ENCODE measurements at places on chromosomes 11 and 22.

DNA sequence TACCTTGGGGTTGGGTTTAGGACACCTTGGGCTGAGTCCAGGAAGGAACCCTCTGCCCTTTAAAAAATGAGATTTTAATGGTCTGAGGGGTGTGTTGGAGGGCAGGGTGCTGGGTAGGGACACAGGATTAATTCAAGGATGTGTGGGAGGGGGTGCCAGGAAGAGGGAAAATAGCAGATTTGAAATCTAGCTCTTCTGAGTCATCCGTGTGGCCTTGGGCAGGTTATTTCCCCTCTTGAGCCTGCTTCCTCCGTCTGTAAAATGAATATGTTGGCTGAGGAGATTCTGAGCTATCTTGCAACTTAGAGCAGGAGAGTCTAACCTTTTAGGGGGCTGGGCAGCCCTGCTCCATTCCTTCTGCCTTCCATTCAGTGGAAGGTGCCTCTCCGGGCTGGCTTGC, 3.0 kb downstream of the TSPAN18 start:
- DNase-seq = no peak

GRCh38 chr11:21944577-21944976, 248.3 kb upstream of the ANO5 start:
- DNase-seq = no peak

- DNase-seq = no peak
Measured at GRCh38 chr11:10441652-10442503, 13.2 kb upstream of the AMPD3 start.

DNA sequence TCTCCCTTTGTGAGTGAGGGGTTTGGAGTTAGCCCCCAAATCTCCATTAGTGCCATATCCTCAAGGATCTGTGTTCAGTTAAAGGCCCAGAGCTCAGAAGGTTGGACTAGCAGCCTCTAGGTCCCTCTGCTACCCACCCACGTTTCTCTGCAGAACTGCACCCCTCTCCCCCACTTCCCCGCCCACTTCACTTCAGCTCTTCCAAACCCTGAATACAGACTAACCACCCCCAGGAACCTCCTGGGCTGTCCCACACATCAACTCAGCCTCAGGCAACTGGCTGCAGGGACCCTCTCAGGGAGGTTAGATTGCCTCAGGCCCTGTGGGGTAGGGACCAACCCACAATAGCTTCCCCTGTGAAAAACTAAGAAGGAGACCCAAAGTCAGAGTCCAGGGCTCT, 840 bp downstream of the VPREB3 start:
- no peak for DNase-seq

- DNase-seq = no peak
Measured at GRCh38 chr11:66880496-66881450, 23.9 kb downstream of the LRFN4 start.

DNA sequence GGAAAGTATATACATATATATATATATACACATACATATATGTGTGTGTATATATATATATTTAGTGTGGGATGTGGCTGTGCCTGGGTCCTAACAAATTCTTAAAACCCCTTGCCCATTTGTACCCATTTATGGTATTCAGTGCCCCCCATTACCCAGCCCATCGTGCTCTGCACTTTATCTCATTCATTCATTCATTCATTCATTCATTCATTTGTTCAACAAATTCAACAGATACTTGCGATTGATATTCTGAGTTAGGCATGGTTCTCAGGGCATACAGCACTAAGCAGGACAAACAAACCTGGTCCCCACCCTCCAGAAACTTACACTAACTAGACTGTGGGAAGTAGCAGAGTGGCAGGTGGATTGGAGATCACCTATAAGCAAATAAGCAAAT, 56.6 kb upstream of the LMO2 start:
- DNase-seq = no peak

DNA sequence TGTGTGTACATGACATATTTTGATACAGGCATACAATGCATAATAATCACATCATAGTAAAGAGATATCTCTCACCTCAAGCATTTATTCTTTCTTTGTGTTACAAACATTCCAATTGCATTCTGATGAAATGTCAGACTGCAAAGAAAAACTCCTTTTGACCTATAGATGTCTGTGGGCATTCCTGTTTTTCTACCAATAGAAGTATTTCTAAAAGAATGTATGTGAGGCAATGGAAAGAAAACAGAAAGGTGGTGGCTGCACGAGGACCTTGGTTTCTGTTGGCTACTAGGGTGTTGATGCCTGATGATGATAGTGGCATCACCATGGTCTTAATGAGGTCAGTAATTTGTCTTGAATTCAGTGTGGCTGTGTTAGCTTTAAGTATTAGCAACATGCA, 137.0 kb upstream of the ANO3 start:
- no peak for DNase-seq

DNA sequence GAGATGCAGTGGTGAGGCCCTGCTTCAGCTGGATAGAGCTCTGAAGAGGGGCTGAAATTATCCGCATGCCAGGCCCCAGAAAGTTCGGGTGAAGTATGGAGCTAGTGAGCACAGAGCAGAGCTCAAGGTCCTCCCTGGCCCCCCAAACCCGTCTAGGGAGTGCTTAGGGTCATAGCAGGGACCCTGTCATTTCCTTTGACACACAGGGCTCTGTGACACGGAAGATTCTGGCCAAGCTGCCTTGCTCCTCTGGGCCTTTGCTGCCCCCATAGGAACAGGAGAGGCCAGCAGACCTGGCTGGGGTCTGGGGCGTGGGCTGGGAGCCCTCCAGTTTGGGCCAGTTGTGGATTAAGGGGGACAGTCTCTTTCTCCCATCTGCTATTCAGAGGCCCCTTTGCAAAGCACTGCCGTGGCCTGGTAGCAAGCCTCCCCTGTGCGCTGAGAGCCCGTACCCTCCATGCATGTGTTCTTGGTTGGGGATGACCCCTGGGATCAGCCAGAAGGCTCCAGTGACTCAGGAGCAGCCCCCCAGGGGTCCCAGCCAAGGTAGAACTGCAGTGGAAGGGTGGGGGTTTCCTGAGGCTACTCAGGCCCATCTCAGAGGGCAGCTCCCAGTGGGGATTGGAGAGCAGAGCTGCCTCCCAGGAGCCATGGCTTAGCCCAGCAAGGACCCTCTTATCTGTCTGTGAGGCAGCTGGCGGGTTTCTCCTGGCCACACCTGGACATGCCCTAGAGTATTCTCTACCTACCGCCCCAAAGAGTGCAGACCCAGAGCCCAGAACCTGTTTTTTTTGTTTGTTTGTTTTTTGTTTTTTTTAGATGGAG, 42.3 kb downstream of the RNF141 start:
- no peak for DNase-seq

DNA sequence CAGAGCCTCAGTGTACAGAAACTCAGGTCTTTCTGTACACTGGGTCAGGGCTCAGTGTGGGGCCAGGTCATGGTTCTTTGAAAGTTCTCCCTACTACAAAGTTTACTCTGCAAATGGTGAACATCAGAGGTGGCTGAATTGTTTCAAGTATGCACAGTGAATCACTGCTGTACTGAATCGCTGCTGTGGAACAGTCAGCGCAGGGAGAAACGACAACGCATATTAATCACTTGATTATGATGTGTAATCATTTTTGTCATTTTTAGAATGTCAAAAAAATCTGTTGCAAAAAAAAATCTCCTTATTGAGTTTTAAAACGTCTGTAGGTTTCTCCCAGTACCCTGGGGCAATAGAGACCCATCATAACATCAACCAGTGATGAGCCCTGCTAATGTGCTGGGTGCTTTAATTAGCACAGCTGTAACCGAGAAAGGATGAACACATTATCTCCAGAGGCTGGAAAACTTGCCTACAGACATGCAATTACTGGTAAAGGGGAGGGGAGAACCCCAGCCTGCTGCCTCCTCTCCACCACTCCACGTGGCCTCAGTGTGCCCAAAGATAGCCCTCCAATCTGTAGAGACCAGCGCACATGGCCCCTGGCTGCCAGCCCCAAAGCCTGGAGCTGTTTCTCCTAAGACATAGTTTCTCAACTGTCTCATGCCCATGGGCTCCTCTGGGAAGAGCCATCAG, 12.8 kb downstream of the ARRB1 start:
- no peak for DNase-seq

GRCh38 chr22:19543970-19544708, 19.9 kb upstream of the CLDN5 start:
- DNase-seq = no peak

DNA sequence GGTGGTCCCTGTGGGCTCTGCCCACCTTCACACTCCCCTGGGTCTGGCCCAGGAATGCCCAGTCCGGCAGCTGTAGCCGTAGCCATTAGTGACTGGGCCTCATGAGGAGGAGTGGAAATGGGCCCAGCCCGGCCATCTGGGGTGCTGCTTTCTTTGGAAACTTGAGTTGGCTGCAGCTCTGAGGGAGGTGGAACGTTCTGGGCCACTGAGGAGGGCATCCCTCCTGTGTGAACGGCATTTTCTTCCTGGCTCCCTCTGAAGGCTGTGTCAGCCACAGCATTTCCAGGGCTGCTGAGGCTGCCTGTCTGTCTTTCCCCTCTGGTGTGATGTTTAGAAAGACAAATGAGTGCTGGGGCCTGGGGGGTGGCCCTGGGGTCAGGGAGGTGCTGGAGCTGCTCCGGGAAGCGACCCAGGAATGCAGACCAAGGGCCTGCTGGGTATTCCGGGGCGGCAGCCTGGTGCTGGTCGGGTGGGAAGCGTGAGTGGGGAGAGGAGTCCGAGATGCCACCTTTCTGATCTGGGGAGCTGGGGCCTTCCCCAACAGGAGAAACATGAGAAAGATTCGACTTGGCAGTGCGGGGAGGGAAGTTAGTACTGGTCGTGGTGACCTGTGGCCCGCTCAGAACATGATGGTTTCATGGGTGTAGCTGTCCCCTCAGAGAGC, 27.1 kb downstream of the PTDSS2 start:
- no peak for DNase-seq

- no peak for DNase-seq
Measured at GRCh38 chr22:43002202-43002586, 12.8 kb downstream of the PACSIN2 start.

GRCh38 chr22:17601031-17601430, 27.5 kb downstream of the ATP6V1E1 start:
- no peak for DNase-seq

DNA sequence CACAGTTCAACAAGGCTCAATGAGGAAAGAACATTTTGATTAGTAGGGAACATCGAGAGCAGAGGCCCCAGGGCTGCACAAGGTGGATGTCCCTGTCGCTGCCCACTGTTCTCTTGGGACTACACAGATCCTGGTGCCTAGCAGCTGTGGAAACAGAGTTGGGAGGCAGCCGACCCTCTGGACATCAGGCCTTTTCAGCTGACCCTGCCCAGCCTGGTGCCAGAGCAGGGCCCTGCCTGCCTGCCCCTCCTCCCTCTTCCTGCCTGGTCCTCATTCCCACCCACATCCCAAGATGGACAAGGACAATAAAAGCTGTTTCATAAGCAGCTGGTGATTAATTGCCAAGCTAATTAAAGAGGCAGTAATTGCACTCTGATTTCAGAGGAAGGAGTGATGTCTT, 60.7 kb downstream of the NFAM1 start:
- DNase-seq = no peak

DNA sequence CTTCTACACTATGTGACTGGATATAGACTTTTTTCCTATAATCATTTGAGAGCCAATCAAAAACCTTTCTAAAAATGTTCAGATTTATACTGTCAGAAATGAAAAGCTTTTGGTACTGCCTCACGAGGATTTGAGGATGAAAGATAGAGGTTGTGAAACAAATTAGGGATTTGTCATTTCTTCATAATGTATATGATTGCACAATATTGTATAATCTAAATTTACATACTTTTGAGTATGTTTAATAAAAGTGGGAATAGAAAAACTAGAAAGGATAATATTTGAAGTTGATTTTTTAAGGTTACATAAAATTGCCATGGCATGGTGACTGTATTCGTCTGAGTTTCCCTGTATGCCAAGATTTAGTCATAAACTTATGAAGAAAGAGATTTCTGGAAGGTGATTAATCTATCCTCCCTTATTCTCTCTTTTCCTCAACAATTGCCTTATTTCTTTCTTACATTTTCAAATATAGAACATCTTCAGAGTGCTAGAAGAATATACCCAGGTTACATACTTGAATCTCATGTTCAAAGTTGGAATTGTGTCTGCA, 56.2 kb downstream of the CASP12 start:
- DNase-seq = no peak

DNA sequence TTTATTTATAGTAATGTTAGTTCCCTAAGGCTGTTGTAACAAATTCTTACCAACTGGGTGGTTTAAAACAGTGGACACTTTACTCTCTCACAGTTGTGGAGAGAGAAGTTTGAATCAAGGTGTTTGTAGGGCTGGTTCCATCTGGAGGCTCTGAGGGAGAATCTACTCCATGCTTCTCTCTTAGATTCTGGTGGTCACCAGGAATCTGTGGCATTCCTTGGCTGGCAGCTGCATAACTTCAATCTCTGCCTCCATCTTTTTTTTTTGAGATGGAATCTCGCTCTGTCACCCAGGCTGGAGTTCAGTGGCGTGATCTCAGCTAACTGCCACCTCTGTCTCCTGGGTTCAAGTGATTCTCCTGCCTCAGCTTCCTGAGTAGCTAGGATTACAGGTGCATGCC, 46.3 kb downstream of the LDLRAD3 start:
- no peak for DNase-seq

GRCh38 chr11:119726150-119726553, 2.8 kb downstream of the NECTIN1 start:
- DNase-seq = no peak
